ENCODE measurements at places on chromosomes 12 and 14. TPM values are rescaled to one million over a fixed set of nuclear protein-coding genes. Genes with fewer than 3 reads are reported as not detected.

Gene NEUROD4
- total RNA-seq, result not detected

Gene HOXC11
- total RNA-seq, result 0.96 TPM

Gene HOXC13
- not detected for total RNA-seq

Gene LARP4
- total RNA-seq, result 23.5 TPM

DNA sequence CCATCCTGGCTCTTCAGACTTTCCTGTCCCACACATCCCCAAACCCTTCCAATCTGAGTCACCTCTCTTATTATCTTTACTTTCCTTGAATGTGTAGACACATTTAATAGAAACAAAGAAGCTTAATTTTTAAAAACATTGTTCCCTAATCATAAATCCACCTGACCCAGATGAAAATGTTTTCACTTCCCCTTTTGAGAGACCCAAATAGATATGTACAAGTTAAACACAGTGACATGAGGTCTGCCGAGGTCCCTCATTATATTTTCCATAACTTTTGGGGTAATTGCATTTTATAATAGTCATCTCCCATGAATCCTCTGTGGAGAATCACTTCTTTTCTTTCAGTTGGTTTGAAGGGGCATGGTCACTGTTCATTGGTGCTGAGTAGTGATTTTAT lies 191.1 kb downstream of the GRIN2B start:
- no peak for DNase-seq

- no peak for DNase-seq
Measured at GRCh38 chr12:23775208-23775607, 174.3 kb downstream of the SOX5 start.

DNA sequence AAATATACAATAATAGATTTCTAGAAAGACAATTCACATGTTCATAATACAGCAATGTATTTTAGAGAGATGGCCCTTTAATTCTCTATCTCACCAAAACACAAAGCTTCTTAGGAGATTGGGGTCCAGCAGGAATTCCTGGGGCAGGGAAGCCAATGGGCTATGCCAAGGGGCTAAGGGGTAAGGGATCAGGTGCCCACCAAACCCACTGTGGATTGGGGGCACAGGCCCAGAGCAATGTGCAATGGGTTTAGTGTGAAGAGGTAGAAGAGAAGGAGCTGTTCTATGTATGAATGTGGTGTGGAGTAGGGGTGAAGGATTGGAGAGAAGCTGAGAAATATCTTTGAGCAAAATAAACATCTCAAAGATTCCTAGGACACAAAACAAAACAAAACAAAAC lies 2.6 kb downstream of the HOXC13 start:
- no peak for DNase-seq

- no peak for DNase-seq
Measured at GRCh38 chr12:130970908-130971233, 17.2 kb downstream of the ADGRD1 start.

DNA sequence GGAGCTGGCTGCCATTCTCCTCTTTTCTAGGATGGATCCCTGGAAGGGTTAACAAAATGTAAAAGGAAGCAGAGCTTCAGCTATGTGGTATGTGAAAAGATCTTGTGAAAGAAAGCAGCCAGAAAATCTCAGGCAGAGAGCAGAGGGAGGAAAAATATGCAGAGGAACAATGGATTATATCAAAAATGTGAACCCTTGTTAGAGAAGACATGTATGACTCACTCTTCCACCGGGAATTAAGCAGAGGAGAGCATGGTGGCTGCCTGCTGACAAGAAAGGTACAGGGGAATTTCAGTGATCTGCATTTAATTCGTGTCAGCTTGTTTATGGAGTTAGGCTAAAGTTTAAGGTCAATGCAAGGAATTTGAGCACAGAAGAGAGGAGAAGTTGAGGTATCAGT lies 46.3 kb downstream of the KCNA1 start:
- DNase-seq, result no peak

DNA sequence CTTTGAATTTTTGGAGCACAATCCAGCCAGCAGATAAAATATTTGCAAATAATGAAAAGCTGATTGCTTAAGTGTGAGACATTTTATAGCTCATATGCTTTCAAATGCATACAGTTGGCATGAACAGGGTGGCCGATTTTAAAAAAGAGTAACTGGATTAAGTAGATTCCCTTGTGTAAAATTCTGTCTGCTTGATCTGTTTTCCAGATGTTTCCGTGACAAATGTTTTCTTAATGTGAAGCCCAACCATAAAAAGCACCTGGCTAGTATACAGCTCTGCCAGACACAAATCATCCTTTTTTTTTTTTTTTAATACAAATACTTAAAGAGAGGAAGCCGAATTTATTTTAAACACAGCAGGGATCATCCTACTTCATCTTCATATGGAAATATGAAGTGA lies 440.7 kb downstream of the CCER1 start:
- no peak for DNase-seq

- no peak for DNase-seq
Measured at GRCh38 chr12:43501703-43502102, 50.3 kb downstream of the ADAMTS20 start.

- no peak for DNase-seq
Measured at GRCh38 chr12:94469522-94469921, 9.9 kb upstream of the CEP83 start.

DNA sequence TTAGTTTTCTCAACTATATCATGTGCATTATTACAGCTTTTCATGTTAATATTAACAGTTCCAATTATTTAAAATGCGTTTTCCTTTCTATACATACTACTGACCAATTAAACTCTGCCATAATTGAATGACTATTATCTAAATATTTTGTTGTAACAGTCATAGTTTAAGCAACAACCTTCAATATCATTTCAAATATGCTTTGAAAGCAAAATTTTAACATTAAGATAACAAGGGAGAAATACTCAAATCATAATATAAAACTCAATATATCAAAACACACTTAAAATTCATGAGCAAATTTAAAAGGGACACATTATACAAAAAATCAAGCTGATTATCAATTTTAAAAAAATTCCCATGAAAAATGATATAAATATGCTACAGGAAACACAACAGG lies 40.5 kb downstream of the COCH start:
- DNase-seq, result no peak

- DNase-seq, result no peak
Measured at GRCh38 chr12:63521706-63522105, 146.6 kb downstream of the DPY19L2 start.

All from kidney epithelial cell (primary cell).